Stimulated activated CD4-positive, alpha-beta T cell treated with anti-CD3 and anti-CD28 coated beads, TNF-alpha, amount 100 ng/mL, for 24 hours (primary cell): ENCODE measurements at places on chromosomes 5 and 9.

DNA sequence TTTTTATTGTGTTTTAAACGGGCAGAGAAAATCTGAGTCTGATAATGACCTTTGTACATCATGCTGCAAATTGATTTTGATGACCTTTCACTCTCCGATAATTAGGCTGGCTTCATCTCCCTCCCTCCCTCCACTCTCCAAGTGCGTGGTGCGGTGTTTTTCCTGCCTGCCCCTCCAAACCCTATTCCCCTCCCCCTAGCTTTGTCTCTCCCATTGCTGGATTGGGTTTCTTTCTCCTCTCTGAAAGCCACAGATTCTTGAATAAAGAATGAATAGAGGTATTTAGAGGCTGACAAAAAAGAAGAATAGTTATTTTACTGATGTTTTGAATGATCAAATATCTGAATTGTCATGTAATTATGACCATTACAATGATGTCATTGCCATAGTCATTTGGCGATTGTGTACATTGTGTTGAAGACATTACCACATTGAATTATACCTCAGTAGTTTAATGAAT is 571.1 kb upstream of the ZNF608 start:
- no peak for DNase-seq

DNA sequence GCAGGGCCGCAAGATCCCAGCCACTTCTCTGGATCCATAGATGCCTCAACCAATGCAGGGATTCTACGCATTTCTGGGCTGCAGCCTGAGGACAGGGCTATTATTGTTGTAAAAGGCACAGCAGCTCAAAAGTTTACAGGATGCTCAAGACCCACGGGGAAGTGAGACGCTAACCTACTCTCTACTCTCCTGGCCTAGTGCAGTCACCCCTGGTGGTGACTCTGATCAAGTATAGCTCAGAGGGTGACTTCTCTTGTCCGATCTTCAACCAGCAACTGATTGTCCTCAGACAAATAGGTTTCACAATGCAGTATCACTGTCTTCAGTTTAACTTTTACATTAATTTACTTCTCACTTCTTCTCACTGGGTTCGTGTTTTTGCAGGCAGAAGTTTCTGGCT is 34.3 kb upstream of the ZNF354B start:
- DNase-seq = no peak

GRCh38 chr5:107112216-107112615 is 558.5 kb downstream of the EFNA5 start:
- no peak for DNase-seq

- no peak for DNase-seq
These were observed 90.4 kb downstream of the ZNF608 start for GRCh38 chr5:124655921-124656511.

GRCh38 chr5:40676613-40677343 is 2.9 kb upstream of the PTGER4 start:
- DNase-seq = no peak

DNA sequence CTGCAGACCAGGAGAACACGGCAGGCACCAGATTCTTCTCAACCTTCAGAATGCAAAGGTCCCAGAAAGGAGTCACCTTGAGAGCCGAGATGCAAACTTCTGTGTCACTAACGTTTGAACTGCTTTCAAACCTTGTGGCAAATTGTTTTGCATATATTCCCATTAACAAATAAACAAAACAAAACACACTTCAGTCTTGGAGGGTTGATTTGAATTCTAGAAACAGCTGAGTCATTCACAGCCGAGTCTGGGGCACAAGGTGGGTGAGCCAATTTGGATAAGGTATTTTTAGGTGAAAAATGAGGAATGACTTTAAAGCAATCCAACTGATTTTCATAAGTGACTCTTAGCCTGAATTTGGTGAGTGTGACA is 38.8 kb upstream of the ANKRD33B start:
- no peak for DNase-seq

DNA sequence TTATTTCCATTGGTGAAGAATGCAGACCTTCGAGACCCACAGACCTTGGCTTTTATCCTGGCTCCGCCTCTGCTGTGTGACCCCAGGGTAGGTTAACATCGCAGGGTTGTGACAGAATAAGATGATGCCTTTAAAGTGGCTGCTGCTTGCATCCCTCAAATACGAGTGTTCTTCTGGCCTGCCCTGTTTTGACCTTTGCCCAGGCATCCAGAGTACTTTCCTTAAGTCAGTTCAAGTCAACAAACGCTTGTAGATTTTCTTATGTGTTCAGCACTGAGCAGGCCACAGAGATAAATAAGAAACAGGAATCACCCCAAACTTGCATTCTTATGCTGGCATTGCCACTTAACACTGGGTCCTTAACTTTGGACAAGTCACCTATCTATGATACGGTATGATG is 50.2 kb downstream of the GPR21 start:
- no peak for DNase-seq

GRCh38 chr5:80125962-80126480 is 90.9 kb downstream of the THBS4 start:
- DNase-seq = no peak

- no peak for DNase-seq
These were observed 200.5 kb downstream of the EBF1 start for GRCh38 chr5:158899211-158899610.

DNA sequence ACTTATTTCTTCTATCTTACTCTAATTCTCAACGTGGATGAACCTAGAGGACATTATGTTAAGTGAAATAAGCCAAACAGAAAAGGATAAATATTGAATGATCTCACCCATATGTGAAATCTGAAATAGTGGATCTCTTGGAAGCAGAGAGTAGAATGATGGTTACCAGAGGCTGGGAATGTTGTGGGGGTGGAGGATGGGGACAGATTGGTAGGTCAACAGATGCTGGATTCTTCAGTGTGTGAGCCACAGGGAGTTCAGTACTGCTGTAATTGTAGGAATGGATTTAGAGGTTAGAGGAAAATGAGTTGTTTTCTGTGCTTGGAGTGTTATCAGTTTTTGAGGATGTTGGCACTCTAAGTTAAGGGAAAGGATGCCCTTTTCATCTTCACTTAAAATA is 190.6 kb downstream of the FBXL7 start:
- DNase-seq = no peak

GRCh38 chr5:82749461-82749820 is 327.8 kb downstream of the TMEM167A start:
- DNase-seq = no peak
